ENCODE measurements at places on chromosomes 6 and 20.
A peak's percentile ranks its signal among the peaks of the same experiment; 100 is the strongest.

- DNase-seq = no peak
Observed at GRCh38 chr20:41116282-41116956, 20.9 kb upstream of the PLCG1 start.

DNA sequence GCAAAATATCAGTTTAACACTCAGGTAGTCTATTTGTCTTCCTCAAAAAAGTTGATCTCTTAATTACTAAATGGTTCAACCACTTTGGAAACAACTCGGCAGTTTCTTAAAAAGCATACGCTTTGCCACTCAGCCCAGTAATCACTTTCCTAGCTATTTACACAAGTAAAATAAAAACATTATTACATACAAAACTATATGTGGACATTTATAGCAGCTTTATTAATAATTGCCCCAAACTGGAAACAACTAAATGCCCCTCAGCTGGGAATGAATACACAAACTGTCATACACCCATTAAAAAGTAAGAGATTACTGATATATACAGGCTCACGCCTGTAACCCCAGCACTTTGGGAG is 7.4 kb downstream of the EEF1A1 start:
- DNase-seq = no peak

DNA sequence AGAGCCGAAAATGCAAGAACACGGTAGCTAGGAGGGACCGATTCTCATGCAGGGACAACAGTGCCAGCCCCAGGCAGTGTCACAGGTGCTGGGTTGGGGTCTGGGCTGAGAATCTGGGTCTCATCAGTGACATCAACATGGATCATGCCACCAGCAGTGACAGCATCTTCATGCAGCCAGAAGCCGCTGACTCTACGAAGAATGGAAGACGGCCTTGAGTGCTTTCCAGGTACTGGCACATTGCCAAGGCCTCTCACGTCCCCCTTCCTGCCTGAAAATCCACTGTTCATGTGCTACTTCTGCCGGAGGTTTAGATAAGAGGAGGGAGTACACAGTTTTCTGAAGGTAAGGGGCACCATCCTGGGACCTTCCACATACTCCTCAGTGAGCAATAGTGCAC is 141.1 kb upstream of the FOXQ1 start:
- DNase-seq = no peak

- DNase-seq = no peak
Observed at GRCh38 chr20:47334022-47334551, 22.4 kb downstream of the ZMYND8 start.

DNA sequence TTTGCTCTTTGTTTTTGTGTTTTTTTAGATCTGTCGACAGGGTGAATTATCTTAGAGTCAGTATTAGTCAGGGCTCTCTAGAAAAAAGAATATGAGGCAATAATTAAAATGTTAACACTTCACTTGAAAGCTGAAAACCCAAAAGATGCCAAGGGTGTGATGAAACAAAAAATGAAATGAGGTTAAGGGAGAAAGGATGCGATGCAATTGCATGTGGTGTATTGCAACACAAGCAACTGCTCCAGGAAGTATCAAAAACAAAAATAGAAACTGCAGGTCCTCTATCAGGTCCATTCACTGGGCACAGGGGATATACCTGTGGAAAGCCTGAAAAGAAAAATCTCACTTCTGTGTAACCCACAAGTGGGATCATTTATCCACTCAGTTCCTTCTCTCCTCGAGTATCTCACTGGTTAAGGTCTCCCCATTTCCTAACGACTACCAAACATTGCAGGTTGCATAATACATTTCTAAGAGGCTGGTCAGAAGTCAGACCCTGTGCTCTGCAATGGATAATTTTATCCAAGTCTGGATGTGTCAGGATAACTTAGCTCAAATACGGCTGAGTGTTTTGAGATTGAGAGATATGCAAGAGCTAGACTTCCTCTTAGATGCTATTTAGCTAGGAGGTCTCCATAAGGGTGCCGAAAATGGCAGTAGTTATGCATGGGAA is 257.7 kb upstream of the GJE1 start:
- no peak for DNase-seq

GRCh38 chr20:47557218-47557617 is 55.5 kb downstream of the NCOA3 start:
- no peak for DNase-seq

- no peak for DNase-seq
Observed at GRCh38 chr6:75550544-75551167, 51.0 kb upstream of the SENP6 start.

- peak; percentile 45 for DNase-seq
Observed at GRCh38 chr6:25223490-25223991, 55.6 kb upstream of the CARMIL1 start.

DNA sequence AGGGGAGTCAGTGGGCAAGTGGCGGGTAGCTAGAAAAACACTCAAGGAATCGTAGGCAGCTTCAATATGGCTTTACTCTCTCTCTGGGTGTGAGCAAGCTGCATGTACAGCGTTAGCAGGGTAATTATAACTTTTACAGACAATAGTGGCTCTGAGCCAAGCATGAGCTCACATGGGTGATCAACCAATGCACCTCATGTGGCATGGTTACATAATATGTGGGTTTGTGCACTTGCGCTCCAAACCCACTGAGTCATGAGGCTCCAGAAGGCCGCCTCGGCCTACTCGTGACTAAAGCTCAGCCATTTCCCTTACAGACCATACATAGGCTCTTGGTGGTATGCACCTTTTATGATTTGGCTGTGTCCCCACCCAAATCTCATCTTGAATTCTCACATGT is 78.4 kb upstream of the FBXL4 start:
- no peak for DNase-seq

DNA sequence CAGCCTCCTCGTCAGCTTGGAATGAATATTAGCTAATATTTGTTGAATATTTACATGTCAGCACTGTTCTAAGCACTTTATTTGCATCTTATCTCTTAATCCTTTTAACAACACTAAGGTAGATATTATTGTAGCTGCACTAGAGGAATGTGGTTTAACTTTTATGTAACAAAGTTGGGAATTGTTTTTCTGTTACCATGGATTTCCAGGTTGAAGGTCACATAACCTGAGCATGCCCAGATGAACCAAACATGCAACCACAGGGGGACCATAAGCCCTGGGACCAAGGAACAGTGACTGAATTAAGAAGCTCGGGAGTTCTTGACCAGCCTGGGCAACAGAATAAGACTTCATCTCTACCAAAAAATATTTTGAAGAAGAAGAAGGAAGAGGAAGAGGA is 29.1 kb upstream of the YWHAB start:
- no peak for DNase-seq

DNA sequence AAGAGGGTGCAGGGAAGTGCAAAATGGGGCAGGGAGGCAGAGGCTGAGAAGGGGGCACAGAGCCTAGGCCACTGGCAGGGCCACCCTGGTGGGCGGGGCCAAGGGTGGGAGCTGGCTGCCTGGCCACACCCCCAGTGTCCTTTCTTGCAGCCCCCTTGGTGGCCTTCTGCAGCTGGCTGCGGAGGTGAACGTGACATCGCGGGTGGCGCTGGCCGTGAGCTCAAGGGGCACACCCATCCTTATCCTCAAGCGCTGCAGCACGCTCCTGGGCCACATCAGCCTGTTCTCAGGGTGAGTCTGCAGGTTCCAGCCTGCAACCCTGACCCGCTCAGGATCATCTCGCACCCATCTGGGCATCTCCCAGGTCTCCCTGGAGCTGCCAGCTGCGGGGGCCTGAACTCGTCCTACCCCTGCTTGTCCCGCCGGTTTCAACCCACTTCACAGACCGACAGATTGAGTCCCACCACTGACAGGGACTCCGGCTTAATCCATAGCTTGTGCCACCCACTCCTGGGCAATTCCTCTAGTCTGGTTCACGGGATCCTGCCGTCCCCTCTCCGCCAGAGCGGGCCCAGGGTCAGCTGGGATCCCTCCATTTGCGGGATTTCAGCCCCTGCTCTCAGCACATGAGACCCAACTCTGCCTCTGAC is 6.2 kb downstream of the BPIFB3 start:
- DNase-seq = no peak

GRCh38 chr6:141562186-141562811 is 570.4 kb upstream of the GJE1 start:
- DNase-seq = no peak

GRCh38 chr20:8394308-8394945 is 262.4 kb downstream of the PLCB1 start:
- DNase-seq = no peak

DNA sequence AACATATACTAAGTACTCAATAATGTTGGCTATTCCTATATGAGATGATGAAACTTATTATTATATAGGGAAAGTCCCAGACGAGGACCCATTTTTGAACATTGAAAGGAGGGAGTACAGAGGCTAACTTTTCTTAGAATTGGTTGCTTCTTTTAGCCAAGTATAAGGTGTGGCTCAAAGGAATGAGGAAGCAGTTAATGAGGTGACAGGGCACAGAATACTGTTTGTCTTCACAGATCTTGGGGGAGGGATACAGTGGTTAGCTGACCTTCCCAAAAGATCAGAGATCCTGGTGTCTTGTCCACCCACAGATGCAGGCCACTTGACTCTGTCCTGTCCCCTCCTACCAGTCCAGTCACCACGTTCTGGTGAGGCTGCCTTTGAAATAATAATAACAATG is 67.8 kb upstream of the EPB41L1 start:
- DNase-seq = no peak

DNA sequence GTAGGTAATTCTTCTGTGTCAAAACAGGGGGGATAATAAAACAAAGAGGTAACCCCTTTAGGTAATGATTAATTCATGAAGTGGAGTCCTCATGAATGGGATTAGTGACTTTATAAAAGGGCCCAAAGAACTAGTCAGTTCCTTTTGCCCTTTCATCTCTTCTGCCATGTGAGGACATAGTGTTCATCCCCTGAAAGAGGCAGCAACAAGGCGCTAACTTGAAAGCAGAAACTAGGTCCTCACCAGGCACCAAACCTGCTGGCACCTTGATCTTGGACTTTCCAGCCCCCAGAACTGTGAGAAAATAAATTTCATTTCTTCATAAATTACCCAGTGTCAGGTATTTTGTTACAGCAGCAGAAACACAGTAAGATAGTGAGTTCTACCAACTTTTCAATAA is 16.4 kb upstream of the BRPF3 start:
- DNase-seq = no peak

GRCh38 chr6:73943930-73944652 is 248.1 kb downstream of the CD109 start:
- no peak for DNase-seq

DNA sequence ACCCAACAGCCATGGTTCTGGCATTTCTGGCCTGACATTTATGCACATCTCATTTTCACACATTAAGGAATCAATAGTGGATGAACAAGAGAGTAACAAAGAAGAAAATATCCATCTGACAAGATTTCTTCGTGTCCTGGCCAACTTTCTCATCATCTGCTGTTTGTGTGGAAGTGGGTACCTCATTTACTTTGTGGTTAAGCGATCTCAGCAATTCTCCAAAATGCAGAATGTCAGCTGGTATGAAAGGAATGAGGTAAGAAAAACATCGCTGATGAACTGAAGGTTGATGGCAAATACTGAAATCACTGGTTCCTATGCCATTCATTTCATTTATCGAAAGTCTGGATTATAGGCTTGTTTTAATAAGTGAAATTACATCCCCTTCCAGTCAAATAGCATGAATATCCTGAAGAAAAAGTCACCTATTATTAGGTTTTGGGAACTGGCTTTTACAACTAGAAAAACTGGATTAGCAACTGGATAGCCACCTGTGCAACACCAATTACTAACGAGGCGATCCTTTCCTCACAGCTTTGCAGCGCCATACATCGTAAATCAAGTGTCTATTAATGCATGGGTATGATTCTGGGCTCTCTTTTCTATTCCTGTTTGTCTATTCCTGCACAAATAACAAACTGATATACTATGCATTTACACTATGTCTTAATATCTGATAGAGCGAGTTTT is 50.2 kb upstream of the NOP56 start:
- no peak for DNase-seq

DNA sequence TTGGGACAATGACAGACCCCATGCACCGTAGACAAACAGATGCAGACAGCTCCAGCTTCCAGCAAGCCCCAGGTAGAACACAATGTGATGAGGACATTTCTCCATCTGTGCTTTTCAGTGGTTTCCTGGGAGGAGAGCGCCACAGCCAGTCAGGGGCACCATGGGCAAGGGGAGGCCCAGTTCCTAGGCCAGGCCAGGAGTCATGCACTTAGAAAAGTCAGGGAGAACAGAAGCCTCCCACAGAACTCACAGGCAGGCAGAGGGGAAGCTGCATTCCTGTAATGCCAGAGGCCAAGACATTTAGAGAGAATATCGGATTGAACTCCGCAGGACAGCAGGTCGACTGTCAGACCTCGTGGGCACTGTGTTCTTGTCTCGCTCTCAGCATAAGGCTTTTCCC is 9.2 kb downstream of the SYNDIG1 start:
- DNase-seq = no peak

DNA sequence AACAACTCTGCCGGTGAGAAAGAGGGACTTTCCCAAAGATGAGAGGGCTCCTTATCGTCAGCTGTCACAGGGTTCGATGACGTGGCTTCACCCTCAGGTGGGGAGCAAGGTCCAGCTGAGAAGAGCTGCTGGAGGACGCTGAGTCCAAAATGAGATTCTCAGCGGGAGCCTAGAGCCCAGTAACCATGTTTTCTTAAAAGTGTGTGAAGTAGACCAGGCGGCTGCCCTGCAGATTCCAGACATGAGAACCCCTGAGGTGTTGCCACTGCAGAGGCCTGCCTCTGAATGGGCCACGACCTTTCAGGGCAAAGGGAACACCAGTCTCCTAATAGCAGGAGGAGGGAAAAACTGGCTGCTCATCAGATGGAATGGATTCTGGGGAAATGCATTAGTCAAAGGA is 375.1 kb downstream of the BTBD9 start:
- no peak for DNase-seq
